ENCODE measurements at places on chromosomes 5 and 9.

GRCh38 chr5:176132471-176133288, 105.5 kb upstream of the SIMC1 start:
- no peak for DNase-seq

- DNase-seq: no peak
Observed at GRCh38 chr5:161410640-161411039, 135.9 kb downstream of the GABRB2 start.

- DNase-seq: no peak
Observed at GRCh38 chr5:103254921-103255320, 3.6 kb upstream of the MACIR start.

- no peak for DNase-seq
Observed at GRCh38 chr9:79430619-79431018, 141.1 kb upstream of the TLE4 start.
